Stimulated activated CD8-positive, alpha-beta memory T cell treated with anti-CD3 and anti-CD28 coated beads, Interleukin-2, amount 100 ng/mL, for 1 hour (primary cell): ENCODE measurements at places on chromosomes 2 and 18.

DNA sequence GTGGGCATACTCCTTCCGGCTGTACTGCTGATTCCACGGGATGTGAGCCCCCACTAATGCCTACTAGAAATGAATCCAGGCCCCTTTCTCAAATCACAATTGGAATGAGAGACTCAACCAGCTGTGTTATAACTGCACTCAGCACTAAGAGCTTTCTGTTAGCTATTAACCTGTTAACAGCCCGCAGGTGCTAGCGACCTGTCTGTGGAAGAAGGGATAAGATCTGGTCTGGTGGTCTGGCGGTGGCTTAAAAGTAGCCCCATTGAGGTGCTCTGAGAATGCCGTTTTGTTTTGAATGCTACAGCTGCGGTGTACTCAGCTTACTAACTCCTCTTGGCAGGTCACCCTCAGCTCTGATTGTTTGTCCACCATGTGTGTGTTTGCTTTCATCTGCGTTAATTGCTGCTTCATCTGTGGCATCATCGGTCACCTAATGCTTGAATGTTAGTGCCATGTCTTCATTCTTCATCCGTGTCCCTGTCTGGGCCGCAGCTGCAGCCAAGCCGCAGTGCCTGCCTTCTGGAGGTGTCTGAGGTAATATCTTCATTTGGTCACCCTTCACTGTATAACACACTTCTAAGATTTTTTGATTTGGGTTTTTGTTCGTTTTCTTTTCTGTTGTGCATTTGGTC, 16.3 kb downstream of the RAB12 start:
- DNase-seq = no peak

DNA sequence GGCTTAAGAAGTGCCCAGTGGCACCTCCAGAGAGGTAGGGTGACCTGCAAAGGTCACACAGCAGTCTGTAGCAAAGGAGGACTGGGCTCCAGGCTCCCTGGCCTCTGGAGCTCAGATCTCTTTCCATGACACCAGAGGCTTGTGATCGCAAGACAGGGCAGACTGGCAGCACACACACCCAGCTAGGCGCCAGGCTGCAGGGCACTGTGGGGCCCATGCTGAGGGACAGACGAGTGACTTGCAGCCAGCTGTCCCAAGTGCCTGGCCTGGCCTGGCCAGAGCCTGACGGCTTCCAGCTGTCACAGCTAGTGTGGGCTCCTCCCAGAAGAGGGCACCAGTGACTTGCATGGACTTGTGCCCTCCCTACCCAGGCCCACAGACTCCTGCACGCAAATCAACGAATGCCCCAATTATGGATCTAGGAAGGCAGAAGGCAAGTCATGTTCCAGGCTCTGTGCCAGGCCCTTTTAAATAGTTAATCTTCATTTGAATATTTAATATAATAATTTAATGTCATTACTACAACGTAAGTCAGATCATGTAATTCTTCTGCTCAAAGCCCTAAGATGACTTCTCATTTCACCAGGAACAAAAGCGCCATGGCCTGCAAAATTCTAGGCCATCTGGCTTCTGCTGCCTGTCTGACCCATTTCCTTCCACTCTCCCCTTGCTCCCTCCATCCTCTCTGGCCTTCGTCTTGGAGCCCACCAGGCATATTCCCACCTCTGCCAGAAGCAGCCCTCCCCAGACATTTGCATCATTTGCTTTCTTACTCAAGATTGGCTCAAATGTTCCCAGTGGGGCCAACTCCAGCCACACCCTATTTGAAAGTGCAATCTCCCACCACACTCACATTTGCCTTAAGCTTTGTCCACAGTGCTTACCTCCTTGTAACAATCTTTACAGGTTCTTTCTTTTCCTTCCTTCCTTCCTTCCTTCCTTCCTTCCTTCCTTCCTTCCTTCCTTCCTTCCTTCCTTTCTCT, 3.7 kb upstream of the SPEG start:
- DNase-seq = no peak

DNA sequence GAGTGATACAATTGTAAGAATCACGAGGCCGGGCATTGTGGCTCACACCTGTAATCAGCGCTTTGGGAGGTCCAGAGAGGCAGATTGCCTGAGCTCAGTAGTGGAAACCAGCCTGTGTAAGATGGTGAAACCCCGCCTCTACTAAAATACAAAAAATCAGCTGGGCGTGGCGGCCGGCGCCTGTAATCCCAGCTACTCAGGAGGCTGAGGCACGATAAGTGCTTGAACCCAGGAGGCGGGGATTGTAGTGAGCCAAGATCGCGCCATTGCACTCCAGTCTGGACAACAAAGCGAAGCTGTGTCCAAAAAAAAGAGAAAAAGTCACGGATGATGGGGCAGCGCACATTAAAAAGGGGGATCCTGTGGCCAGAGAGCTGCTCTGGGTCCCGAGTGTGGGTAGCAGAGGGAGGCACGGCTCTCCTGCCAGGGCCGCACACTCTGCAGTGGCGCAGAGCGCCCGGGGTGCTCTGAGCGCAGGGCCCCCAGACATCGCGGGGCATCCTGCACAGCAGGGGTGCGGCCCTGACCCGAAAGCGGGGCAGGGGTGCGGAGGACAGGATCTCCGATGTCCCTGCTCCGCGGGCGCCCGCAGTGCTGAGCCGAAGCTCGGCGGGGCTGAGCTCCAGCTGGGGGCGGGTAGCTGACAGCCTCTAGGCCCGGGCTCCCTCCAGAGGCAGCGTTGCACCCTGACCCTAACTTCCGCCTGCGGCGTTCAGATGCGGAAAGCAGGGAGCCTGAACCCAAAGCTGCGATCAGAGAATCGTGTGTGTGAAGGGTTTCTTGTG, 30.4 kb upstream of the RAB6D start:
- DNase-seq = no peak

DNA sequence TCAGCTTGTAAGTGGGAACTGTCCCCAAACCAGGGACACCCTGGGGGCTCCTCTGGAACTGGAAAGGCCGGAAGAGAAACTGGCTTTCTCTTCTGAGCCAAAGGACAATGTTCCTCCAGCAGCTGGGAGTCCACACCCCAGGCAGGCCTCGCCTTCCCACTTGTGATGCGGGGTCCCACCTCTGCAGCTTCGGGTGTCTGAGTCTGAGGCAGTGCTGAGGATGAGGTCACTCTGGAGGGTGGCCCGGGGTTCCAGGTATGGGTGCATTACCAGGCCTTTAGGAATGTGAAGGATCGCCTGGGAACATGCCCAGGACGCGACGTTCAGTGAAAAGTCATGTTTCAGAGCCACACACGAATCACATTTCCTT, 18.2 kb upstream of the BOK start:
- no peak for DNase-seq

- DNase-seq = no peak
Measured at GRCh38 chr2:159228081-159228581, 58.4 kb downstream of the WDSUB1 start.

- DNase-seq = no peak
Measured at GRCh38 chr2:139170406-139170805, 390.2 kb upstream of the NXPH2 start.

GRCh38 chr2:46921676-46922448, 6.3 kb upstream of the MCFD2 start:
- no peak for DNase-seq

DNA sequence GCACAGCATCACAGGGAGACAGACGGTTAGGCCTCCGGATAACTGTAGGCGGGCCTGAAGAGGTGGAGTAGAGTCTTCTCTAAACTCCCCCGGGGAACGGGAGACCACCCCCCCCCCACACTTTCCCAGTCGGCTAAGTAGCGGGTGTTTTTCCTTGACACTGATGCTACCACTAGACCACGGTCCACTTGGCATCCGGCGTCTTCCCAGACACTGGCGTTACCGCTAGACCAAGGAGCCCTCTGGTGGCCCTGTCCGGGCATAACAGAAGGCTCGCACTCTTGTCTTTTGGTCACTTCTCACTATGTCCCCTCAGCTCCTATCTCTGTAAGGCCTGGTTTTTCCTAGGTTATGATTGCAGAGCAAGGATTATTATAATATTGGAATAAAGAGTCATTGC, 25.7 kb upstream of the NCL start:
- no peak for DNase-seq

GRCh38 chr2:204277226-204277625, 268.0 kb upstream of the PARD3B start:
- DNase-seq = no peak

GRCh38 chr18:35775887-35776286, 194.3 kb downstream of the GALNT1 start:
- DNase-seq = no peak

DNA sequence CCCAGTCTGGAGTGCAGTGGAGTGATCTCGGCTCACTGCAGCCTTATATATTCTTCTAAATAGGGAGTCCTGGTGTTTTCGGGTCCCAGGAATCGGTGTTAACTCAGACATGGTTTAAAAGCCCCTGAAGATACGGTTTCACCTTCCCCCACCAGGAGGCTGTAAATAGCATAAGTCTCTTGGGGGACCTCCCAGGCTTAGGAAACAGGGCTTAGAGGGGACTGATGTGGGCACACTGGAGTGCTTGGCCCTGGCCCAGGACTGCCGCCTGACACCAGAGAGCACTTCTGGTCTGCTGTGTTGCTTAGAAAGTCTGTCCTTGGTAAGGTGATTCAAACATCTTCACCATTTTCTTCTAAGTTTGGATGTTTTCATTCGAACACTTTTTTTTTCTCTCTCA, 39.7 kb upstream of the MAP4K4 start:
- DNase-seq = no peak

- DNase-seq = no peak
Measured at GRCh38 chr18:43877616-43878321, 600.5 kb upstream of the SYT4 start.

- DNase-seq = peak; percentile 19
Measured at GRCh38 chr2:110674620-110675555, 3.0 kb downstream of the BUB1 start.

DNA sequence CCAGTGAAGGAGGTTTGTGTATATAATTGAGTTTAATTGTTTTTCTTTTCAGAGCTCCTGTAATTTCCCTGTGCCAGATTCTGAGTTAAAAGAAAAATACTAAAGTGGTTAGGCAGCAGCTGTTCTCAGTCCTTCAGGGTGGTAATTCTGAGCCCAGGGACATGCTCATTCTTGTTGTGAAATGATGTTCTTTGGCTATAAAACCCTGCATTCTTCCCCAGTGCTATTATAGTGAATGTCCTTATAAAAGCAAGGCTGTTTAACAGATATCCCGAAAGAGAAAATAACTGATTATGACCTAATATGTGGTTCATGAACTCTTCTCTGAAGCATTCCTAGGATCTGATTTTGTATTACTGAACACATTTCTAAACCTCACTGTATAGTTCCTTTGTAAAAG, 34.0 kb downstream of the ADAM23 start:
- no peak for DNase-seq

GRCh38 chr2:60998628-60999545, 18.6 kb upstream of the PEX13 start:
- DNase-seq = no peak

DNA sequence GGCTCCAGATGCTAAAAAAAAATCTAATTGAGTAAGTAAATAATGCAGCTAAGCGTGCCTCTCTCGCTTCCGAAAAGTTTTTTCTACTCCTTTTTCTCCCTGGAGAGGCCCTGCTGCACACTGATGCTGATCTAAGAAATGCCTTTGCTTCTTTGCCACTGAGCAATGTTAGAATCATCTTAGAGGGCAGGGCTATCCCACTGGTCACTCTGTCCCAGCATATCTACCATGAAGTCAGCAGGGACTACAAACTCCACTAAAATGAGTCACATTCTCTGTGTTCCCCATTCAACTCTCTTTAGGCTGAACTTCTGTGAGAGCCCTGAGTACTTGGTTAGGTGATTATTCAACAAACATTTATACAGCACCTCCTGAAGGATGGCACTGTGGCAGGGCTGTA, 127.6 kb upstream of the LYPD1 start:
- no peak for DNase-seq

DNA sequence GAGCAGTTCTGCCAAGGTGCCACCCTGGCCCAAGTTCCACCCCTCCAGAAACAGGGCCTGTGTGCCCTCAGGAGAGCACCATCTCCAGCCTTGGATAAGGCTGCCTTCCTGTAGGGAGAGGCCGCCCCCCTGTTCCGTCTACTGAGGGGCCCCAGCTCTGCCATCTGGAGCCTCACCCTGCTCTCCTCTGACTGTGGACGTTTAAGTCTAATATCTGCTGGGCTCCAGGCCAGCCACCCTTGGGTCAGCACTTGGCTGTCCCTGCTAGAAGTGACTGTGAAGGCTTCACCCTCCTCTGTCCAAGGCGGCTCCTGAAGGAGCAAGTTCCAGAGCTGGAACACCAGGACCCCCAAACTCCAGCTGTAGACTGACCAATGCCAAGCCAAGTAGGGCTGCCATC, 26.3 kb downstream of the RHOB start:
- DNase-seq = no peak

DNA sequence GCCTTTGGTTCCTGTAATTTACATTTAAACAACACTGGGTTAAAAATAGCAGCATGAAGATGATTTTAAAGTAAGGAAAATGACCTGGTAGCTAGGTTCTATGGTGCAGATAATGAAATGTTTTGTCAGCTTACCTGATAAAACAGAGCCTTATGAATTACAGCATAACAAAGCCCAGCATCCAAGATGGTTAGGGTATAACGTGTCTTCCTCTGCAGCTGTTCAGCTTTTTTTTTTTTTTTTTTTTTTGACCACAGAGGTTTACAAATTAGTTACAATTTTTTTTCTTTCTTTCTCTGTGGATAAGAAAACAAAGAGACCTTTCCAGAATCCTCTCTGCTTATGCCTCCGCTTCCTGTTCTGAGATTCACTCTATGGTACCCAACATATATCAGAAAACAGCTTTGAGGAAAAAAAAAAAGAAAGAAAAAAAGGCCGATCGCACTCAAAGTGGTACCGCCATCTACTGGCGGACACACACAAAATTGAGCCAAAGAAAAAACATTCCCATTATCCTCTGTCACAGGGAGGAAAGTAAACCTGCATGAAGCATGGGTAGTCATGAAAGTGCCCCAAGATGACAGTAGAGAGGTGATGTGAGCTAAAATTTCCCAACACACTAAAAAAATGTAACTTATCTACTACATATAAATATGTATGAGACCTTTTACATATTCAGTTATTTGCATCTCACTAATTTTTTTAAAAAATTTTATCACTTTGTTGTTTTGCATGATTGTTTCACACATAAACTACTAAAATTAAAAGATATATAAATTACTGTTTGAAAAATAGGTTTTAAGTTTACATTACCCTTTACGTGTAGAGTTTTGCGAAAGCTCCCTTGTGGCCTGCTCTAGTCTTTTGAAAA, at the start of gene SCN3A:
Gene SCN3A, minus strand, starts transcription at position 362 of the 871 bp plus-strand sequence. CDS start 27,656 bp downstream, outside the sequence.
- no peak for DNase-seq
